Liver (tissue), 10 donors: ENCODE measurements at places on chromosomes 4 and X.

GRCh38 chr4:125626946-125627345, 312.2 kb downstream of the FAT4 start:
- no peak for DNase-seq

DNA sequence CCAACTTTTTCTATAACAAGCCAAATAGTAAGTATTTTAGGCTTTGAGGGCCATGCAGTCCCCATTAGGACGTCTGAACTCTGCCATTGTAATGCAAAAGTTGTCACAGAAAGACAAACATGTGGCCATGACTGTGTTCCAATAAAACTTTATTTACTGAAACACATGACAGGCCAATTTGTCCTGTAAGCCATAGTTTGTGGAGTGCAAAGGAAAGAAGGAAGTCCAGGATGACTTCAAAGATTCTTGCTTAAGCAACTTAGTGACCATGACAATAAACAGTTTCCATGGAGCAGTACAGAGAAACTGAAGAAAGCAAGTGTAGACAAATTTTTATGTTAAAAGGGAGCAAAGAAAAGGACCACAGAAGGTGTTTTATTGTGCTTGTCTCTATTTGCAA, 35.0 kb upstream of the MYOZ2 start:
- no peak for DNase-seq

- no peak for DNase-seq
These were observed 244.6 kb downstream of the CPXCR1 start for GRCh38 chrX:88991583-88992132.

GRCh38 chrX:26192204-26192603, at the start of gene MAGEB6:
MAGEB6 (plus strand) TSS chrX:26192440; CDS start chrX:26193847, 1,407 bp downstream.
- DNase-seq = no peak

GRCh38 chr4:71027611-71028010, 34.2 kb downstream of the DCK start:
- DNase-seq = no peak

DNA sequence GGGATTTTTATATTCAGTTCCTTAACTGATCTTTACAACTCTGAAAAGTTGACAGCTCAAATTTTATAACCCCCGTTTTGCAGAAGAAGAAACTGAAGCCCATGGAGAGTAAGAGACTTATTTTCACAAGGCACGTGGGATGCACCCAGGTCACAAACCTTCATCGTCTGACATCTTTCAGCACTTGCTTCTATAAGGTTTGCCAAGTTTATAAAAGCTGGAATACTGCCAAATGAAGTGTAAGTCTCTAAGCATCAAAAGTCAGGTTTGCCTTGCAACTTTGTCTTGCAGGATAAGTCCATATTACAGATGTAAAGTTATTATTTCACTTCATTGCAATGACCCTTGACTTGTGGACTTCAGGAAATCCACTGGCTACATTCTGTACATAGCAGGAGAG, 6.3 kb upstream of the KCNIP4 start:
- DNase-seq = no peak

- DNase-seq = no peak
These were observed 386.1 kb upstream of the CNKSR2 start for GRCh38 chrX:20988118-20988517.

GRCh38 chrX:80335062-80335830, 85.0 kb upstream of the TENT5D start:
- DNase-seq = peak; percentile 41
